ENCODE measurements at places on chromosomes 4 and X.

DNA sequence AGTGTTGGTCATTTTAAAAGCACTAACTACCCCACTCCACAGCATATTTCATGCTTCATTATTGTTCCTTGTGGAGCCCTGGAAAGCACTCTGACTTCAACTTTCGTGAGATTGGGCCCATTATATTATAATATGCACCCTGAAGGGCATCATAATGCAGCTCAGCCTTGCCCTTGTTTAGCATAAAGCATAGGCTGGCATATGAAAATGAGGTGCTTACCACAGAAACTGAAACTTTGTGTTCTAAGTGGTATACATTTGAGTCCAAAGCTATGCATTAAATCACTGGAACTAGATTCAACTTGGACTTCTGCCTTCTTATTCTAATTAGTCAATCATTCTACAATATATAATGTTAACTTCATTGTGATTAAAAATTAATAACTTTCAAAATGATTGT is 1027.9 kb downstream of the STIM2 start:
- no peak for DNase-seq

GRCh38 chrX:107742700-107743191 is 32.8 kb downstream of the TSC22D3 start:
- no peak for DNase-seq

- peak; percentile 65 for DNase-seq
Observed at GRCh38 chr4:153643406-153644383, 40.4 kb upstream of the TLR2 start.

DNA sequence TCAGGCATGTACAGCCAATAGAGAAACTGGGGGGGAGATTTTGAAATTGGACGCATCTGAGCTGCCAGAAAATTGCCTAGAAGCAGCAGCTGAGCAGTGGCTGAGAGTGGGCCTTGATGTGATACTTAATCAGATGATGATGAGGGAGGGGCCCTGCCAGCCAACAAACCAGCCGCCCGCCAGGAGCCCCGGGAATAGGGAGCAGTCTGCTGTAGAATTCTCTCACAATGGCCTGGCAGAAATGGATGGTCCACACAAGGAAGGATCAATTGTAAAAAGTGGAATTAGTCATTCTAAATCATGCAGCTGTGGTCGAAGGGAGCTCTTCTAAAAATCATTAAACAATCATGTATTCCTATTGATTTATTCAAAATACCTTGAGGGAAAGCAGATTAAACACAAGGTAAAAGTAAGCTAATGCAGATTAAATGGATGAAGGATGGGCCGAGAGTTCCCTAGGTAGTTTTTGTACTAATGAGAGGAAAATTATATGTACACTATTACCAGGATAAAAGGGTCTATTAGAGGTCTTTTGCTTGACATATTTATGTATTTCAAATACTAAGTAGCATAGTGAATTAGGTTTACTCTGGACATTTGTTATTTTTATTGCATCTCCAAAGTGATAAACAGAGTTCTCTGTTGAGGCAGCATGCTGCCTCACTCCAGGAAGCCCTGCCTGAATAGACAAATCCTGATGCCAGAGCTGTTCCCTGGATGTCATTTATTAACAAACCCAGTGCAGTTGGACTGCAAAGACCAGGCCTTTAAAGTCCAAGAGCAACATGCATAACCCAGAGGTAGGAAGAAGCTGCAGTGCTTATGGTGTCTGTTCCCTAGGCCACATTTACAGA is 91.3 kb downstream of the NKX6-1 start:
- no peak for DNase-seq

DNA sequence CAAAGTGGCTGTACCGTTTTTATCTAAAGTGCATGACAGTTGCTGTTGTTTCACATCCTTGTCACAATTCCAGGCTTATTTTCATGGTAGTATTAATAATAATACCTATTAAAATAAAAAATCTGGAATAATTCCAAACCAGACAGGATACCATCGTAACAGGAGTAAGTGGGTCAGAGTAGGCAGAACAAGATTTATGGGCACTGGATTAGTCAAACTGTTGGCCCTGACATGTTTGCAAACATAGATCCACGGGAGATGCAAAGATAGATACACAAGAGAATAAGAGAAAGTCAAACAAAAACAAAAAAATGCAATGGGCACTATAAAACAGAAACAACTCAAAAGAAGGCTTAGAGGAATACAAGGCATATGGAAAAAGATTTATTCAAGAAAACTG is 449.5 kb upstream of the HS3ST1 start:
- DNase-seq: no peak

GRCh38 chrX:39577985-39578869 is 519.5 kb downstream of the BCOR start:
- DNase-seq: peak; percentile 28

GRCh38 chr4:138759554-138759902 is 256.1 kb upstream of the NOCT start:
- no peak for DNase-seq

GRCh38 chrX:7447801-7448499 is 300.0 kb upstream of the PUDP start:
- no peak for DNase-seq

- peak; percentile 16 for DNase-seq
Observed at GRCh38 chr4:37758226-37758625, 68.3 kb upstream of the PGM2 start.

DNA sequence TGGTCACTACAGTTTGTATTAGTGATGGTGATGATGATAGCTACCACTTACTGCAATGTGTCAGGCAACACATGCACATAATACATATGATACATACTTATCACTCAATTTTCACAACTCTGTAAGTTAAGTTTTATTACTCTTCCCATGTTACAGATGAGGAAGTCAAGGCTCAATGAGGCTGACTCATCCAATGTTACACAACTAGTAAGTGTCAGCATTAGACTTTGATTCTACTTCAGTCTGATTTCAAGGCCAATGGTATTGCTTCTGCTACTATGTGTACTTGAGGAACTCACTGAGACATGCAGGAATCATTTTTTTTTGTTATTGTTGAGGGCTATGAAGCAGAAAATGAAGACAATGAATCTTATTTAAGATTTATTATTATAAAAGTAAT is 96.4 kb upstream of the TRPC5OS start:
- DNase-seq: no peak

DNA sequence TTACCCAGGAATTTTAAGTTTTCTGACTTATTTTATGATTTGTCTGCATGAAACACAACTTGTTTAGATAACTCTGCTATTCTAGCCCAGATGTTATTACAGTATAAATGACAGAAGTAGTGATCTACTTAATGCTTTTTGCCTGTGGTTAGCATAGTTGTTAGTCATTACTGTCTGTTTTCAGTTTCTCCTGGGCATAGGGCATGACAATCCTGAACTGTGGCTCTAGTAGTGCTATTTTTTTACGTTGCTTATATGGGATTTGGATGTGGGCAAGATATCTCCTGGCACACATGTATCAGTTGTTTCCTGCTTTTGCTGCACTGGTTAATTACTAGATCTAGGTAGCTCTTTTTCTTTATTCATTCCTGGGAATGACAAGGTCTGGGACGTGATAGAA is 1005.8 kb downstream of the PCDH18 start:
- DNase-seq: no peak

DNA sequence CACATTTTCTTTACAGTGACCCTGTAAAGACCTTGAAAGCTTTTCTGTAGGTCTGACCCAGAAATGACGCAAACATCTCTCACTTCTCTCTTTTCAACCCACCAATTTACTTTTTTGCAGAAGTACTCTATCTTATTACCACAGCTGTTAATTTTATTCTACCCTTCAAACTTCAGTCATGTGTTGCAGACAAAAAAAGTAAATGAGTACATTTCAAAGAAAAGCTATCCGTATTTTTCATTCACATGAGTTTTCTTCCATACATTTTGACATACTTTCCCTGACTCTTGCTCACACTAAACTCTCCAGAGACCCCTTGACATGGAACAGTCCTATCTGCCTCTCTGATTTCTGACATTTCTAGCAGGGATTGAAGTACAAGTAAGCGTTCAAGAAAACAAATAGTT is 51.7 kb downstream of the SLC7A11 start:
- no peak for DNase-seq

DNA sequence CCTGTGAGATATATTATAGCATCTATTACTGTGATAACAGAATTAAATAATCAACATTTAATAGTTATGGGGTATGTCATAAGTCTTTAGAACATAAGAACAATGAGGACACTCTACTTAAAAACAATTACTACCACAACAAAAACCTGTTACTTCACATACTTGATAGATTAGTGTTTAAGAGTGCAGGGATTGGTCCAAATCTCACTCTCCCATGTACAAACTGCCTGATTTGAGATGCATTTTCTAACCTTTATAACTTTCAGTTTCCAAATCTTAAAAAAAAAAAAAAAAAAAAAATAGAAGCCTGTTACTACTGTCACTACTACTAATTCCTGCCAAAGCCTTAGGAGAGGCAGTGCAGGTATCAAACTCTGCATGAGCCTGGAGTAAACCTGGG is 5.6 kb downstream of the PCDH18 start:
- DNase-seq: no peak

- DNase-seq: no peak
Observed at GRCh38 chr4:121688261-121688660, 8.5 kb downstream of the ANXA5 start.
